ENCODE measurements at places on chromosomes 7 and 10. TPM values are rescaled to one million over a fixed set of nuclear protein-coding genes. Genes with fewer than 3 reads are reported as not detected.
A peak's percentile ranks its signal among the peaks of the same experiment; 100 is the strongest.

- no peak overlapping the region for H3K27ac ChIP-seq
- no peak for DNase-seq
- H3K4me1 ChIP-seq: no peaks in the 10 kb centered on the region
- H3K4me3 ChIP-seq: no peak overlapping the region
Observed at GRCh38 chr10:125802739-125803138, 20.3 kb downstream of the UROS start.

DNA sequence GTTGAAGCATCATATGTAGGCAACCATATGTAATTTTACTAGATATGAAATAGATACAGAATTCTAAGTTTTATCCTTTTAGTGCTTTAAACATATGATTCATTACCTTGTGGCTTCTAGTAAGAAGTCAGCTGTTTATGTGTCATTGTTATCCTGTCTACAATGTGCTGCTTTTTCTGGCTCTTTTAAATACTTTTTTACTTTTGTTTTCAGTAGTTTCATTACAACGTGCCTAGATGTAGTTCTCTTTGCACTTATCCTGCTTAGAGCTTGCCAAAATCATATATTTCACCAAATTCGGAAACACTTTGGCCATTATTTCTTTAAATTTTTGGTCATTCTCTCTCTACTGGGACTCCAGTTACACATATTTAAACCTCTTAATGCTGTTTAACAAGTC is 26.4 kb downstream of the YAE1 start:
- no peaks in the 10 kb centered on the region for H3K36me3 ChIP-seq
- no peaks in the 10 kb centered on the region for H3K27me3 ChIP-seq

- H3K27me3 ChIP-seq: no peaks in the 10 kb centered on the region
- H3K36me3 ChIP-seq: no peaks in the 10 kb centered on the region
- H3K27ac ChIP-seq: no peak overlapping the region
- DNase-seq: no peak
- H3K4me1 ChIP-seq: peaks cover 8% of the 10 kb centered on the region
Observed at GRCh38 chr7:18313965-18314364, 181.6 kb upstream of the HDAC9 start.

GRCh38 chr10:117796130-117796745 is 250.5 kb downstream of the RAB11FIP2 start:
- DNase-seq: no peak
- H3K27ac ChIP-seq: no peak overlapping the region

DNA sequence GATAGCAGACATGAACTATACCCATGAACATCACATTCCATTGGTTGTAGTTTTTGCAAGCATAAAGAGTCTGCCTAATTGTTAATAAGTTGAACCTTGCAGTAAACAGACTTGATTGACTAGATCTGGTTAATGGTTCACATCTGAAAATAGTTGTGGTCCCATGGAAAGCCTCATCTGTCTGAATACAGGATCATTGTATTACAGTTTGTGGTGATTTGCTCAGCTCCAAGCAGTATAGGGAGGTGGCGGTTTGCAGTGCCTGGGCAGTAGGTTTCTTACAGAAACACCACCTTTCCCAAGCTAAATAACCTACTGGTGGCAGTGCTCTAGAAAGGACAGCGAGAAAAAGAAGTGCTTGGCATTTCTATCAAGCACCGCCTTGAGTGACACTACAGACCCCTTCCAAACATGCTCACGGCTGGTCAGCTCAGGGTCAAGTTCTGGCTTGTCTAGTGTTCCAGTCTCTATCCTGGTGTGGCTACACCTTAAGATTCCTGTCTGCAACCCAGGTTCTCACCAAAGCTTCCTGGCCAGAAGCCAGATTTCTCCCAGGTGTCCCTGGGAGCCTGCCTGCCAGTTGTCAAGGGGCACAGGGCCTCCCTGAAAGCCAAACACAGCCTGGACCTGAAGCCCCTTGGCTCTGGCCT is 119.9 kb downstream of the FANK1 start:
- no peaks in the 10 kb centered on the region for H3K4me1 ChIP-seq
- no peak for DNase-seq
- H3K27me3 ChIP-seq: no peaks in the 10 kb centered on the region

- H3K27me3 ChIP-seq: no peaks in the 10 kb centered on the region
- H3K36me3 ChIP-seq: no peaks in the 10 kb centered on the region
- H3K27ac ChIP-seq: no peak overlapping the region
- H3K4me3 ChIP-seq: no peak overlapping the region
Observed at GRCh38 chr7:156015237-156016020, 203.2 kb upstream of the SHH start.

DNA sequence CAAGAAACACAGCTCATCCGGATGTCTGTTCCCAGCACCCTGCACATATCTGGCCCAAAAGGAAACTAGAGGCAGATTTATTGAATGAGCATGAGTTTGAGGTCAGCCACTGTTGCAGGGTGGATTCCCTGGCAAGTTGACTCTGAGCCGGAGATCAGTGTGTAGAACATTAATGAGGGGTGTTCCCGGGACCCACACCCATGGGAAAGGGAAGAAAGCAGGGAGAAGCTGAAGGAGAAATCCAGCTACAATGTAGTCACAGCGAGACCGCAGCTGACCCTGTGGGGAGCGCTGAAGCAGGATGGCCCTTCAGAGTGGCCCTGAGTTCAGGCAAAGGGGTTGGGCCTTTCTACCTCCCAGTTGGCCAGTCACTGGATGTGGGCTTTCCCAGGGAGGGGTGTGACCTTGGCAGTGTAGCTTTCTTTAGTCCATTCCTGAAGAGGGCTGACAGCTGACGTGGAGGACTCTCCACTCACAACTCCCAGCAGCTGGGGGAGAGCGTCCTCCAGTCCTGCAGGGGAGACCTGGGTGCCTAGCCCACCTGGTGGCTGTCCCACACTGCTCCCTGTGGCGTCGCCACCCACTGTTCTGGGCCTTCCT is 324.2 kb upstream of the ZMIZ1 start:
- H3K4me3 ChIP-seq: no peak overlapping the region
- peak overlapping the region; percentile 2 for H3K27ac ChIP-seq
- no peaks in the 10 kb centered on the region for H3K27me3 ChIP-seq
- DNase-seq: no peak

- no peaks in the 10 kb centered on the region for H3K27me3 ChIP-seq
- no peak for DNase-seq
- H3K36me3 ChIP-seq: no peaks in the 10 kb centered on the region
- peaks cover 15% of the 10 kb centered on the region for H3K4me1 ChIP-seq
- H3K27ac ChIP-seq: peak overlapping the region; percentile 7
Observed at GRCh38 chr10:121772406-121772805, 155.4 kb downstream of the ATE1 start.

DNA sequence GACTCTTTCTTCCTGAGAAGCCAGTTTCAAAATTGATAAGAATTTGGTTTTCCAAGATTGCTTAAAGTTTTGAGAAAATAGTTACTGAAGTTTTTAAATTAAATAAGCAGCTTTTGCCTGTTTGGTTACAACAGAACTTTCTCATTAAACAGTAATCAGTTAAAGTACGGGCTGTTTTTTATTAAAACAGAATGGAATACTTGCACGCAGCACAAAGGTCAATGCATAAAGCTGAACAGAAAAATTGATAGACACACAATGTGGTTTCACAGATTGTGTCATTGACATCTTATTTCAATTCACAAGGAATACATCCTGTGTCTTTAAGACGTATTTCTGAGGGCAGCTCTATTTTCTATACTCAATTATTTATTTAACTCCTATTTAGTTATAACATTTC is 192.2 kb downstream of the PRKG1 start:
- DNase-seq: no peak
- no peak overlapping the region for H3K27ac ChIP-seq
- no peaks in the 10 kb centered on the region for H3K4me1 ChIP-seq
- H3K4me3 ChIP-seq: no peak overlapping the region

DNA sequence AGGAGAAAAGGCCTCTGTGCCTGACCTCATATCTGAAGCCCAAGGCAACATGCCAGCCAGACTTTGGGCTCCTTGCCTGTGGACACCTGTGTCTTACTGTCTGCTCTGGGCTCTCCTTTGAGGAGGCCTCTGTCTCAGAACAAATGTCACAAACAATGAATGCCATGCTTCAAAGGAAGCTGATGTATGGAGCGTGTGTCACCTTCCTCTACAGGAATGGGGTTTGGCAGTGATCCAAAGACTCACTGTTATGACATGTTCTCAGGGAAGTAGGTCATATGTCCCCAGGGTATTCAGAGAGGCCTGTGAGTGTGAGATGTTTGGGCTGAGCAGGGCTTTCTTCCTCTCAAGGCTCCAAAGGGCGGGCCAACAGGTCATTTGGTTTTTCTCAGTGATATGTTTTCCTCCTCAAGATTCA is 38.4 kb downstream of the PTPRE start:
- H3K4me3 ChIP-seq: no peak overlapping the region
- H3K27me3 ChIP-seq: no peaks in the 10 kb centered on the region
- DNase-seq: no peak
- H3K36me3 ChIP-seq: no peaks in the 10 kb centered on the region
- no peak overlapping the region for H3K27ac ChIP-seq
- H3K4me1 ChIP-seq: peaks cover 31% of the 10 kb centered on the region

GRCh38 chr10:46539596-46540411 is 16.7 kb downstream of the GPRIN2 start:
- DNase-seq: no peak
- H3K4me3 ChIP-seq: no peak overlapping the region
- no peak overlapping the region for H3K27ac ChIP-seq
- H3K27me3 ChIP-seq: peaks cover 30% of the 10 kb centered on the region

GRCh38 chr7:82234457-82235049 is 209.0 kb downstream of the CACNA2D1 start:
- no peaks in the 10 kb centered on the region for H3K36me3 ChIP-seq
- H3K4me1 ChIP-seq: peaks cover 12% of the 10 kb centered on the region
- H3K27me3 ChIP-seq: no peaks in the 10 kb centered on the region

The TUBAL3 gene
- total RNA-seq: 0.20 TPM

The SVIL gene
- total RNA-seq: 378 TPM

The OPN4 gene
- not detected for total RNA-seq

The CPA2 gene
- total RNA-seq: 0.91 TPM

The OR6V1 gene
- total RNA-seq: not detected

The TSPAN15 gene
- 5.8 TPM for total RNA-seq
